Stomach (tissue), 19 donors: ENCODE measurements at places on chromosomes 12 and 14. TPM values are rescaled to one million over a fixed set of nuclear protein-coding genes. Genes with fewer than 3 reads are reported as not detected.

DNA sequence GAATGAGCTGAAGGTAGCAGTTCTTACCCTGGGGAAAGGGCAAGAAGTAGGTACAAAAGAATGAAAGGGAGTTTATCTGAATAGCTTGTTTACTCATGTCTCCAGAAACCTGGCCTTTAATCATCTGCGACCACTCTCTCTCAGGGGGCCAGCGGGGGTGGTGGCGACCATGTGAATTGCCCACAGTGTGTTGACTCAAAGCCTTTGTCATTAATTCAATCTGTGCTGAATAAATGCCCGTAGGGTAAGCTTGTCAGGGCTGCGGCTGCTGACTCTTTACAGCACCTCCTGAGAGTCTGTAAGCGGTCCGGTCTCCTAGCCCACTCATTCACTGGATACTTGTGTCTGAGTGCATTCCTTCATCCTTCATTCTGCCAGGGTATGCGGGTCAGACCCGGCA is 874.4 kb downstream of the SLC6A15 start:
- no peak overlapping the region for H3K4me3 ChIP-seq
- H3K36me3 ChIP-seq: no peaks in the 10 kb centered on the region
- no peaks in the 10 kb centered on the region for H3K27me3 ChIP-seq

GRCh38 chr14:49732896-49733295 is 35.1 kb upstream of the KLHDC2 start:
- no peaks in the 10 kb centered on the region for H3K4me1 ChIP-seq
- H3K27ac ChIP-seq: no peak overlapping the region
- H3K27me3 ChIP-seq: no peaks in the 10 kb centered on the region
- peaks cover 56% of the 10 kb centered on the region for H3K36me3 ChIP-seq

DNA sequence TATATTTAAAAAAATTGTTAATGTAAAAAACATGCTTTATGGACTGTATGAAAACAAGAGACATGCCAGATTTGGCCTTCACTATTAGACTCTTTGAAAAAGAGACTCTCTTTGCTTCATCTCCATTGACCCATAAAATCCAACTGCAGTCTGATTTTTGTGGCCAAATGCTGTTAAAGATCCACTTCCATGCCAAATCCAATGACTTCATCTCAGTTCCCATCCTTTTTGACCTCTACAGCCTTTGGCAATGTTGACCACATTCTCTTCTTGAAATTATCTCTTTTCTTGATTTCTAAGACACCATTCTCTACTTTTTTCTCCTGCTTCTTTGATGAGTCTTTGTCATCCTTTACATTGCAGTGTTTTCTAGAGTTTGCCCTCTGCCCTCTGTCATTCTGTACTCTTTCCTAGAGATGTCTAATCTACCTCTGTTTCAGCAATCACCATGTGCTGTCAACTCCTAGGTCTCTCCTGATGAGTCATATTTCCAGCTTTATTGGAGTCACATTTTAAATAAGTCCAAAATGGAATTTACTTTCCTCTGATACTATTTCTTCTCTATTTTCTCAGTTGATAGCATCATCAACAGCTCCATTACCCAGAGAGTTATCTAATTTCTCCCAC is 2.4 kb downstream of the TMPRSS12 start:
- H3K27me3 ChIP-seq: peaks cover 8% of the 10 kb centered on the region
- H3K4me3 ChIP-seq: no peak overlapping the region
- no peaks in the 10 kb centered on the region for H3K36me3 ChIP-seq
- DNase-seq: no peak
- no peak overlapping the region for H3K27ac ChIP-seq

The RGS6 gene
- 0.58 TPM for total RNA-seq

The IRAK3 gene
- 38.2 TPM for total RNA-seq

The LRP1-AS gene
- not detected for total RNA-seq

- DNase-seq: no peak
- H3K27me3 ChIP-seq: peaks cover 80% of the 10 kb centered on the region
- H3K27ac ChIP-seq: no peak overlapping the region
- H3K4me3 ChIP-seq: no peak overlapping the region
- no peaks in the 10 kb centered on the region for H3K36me3 ChIP-seq
Observed at GRCh38 chr12:132289356-132290202, 39.8 kb downstream of the GALNT9 start.

GRCh38 chr14:103130965-103131364 is 7.7 kb downstream of the TNFAIP2 start:
- peaks cover 32% of the 10 kb centered on the region for H3K4me1 ChIP-seq
- no peak overlapping the region for H3K4me3 ChIP-seq
- no peak for DNase-seq
- no peaks in the 10 kb centered on the region for H3K27me3 ChIP-seq
- H3K27ac ChIP-seq: peak overlapping the region; percentile 38
- peaks cover 80% of the 10 kb centered on the region for H3K36me3 ChIP-seq

The PTGDR gene
- not detected for total RNA-seq

DNA sequence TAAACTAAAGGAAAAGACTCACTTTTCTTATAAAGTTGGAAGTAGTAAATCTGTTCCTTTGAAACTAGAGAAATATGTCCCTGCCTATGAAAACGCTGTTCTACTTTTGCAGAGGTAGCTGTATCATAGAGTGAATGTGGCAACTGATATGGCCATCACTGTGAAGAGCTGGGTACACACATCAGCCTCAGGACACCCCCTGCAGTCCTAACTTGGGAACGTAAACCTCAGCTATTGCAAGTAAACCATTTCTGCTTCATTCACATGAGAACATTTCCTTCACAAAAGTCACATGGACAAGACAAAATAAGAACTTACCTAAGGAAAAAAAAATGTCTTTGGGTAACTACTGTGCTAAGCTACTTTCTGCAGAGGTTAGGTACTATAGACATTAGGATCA is 233.3 kb upstream of the PPFIA2 start:
- no peaks in the 10 kb centered on the region for H3K27me3 ChIP-seq
- H3K36me3 ChIP-seq: no peaks in the 10 kb centered on the region
- H3K4me1 ChIP-seq: no peaks in the 10 kb centered on the region
- no peak overlapping the region for H3K27ac ChIP-seq

The C2CD5 gene
- 51.6 TPM for total RNA-seq

GRCh38 chr12:30913323-30913722 is 13.2 kb upstream of the TSPAN11 start:
- H3K36me3 ChIP-seq: no peaks in the 10 kb centered on the region
- H3K27me3 ChIP-seq: no peaks in the 10 kb centered on the region
- no peak overlapping the region for H3K27ac ChIP-seq
- H3K4me3 ChIP-seq: no peak overlapping the region

- no peak for DNase-seq
- H3K27me3 ChIP-seq: no peaks in the 10 kb centered on the region
- peaks cover 23% of the 10 kb centered on the region for H3K4me1 ChIP-seq
- no peaks in the 10 kb centered on the region for H3K36me3 ChIP-seq
- H3K27ac ChIP-seq: no peak overlapping the region
- H3K4me3 ChIP-seq: no peak overlapping the region
Observed at GRCh38 chr14:99841436-99842071, 48.3 kb downstream of the EML1 start.

GRCh38 chr12:110591451-110592051 is 8.4 kb upstream of the PPTC7 start:
- no peak overlapping the region for H3K4me3 ChIP-seq
- no peaks in the 10 kb centered on the region for H3K27me3 ChIP-seq
- H3K36me3 ChIP-seq: no peaks in the 10 kb centered on the region

GRCh38 chr12:38898001-38898684 is 7.2 kb downstream of the CPNE8 start:
- H3K36me3 ChIP-seq: no peaks in the 10 kb centered on the region
- no peak overlapping the region for H3K4me3 ChIP-seq
- H3K4me1 ChIP-seq: peaks cover under 1% of the 10 kb centered on the region
- no peaks in the 10 kb centered on the region for H3K27me3 ChIP-seq

- H3K27me3 ChIP-seq: no peaks in the 10 kb centered on the region
- H3K4me1 ChIP-seq: peaks cover 14% of the 10 kb centered on the region
- peak; percentile 61 for DNase-seq
- no peak overlapping the region for H3K4me3 ChIP-seq
Observed at GRCh38 chr14:93778453-93778852, 9.8 kb downstream of the PRIMA1 start.
